SK-MEL-5 (cell line): ENCODE measurements at places on chromosomes 13 and 19.

- no peak for DNase-seq
These were observed 112.9 kb upstream of the CACNA1A start for GRCh38 chr19:13619203-13619632.

DNA sequence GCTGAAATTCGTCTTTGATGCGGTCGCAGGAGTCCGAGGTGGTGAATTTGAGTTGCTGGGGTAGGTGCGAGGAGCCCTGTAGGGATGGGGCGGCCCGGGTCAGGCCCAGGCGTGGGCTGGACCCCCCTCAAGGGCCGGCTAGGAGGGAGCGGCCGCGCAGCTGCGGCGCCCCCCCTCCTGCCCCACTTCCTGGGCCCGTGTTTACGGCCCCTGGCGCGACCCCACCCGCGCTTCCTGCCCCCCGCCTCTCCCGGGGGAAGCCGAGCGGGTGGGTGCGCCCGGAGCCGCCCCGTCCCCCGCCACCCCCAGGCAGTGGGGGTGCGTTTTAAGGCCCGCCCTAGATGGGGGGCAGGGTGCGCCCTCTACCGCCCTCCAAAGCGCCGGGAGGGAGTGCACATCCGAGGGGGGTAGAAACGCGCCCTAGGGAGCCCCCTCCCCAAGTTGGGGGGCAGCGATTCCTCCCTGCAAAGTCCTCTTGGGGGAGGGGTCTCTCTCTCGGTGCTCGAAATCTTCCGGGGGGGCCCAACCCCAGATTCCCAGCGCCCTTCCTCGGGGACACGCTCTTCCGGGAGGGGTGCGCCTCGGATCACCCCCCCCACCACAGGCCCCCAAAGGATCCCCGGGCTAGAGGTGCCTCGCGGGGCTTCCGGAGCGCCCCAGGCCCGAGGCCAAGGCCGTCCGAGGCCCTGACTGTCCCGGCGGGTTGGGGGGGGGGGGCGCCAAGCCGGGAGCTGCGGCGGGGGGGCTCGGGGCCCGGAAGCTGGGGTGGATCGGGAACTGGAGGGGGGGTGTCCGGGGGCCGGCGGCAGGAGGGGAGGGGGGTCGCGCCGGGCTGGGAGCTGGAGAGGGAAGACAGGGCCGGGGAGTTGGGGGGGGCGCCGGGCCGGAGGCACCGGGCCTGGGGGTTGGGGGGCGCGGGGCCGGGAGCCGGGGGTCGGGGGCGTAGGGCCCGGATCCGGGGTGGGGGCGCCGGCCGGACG is 823 bp downstream of the TLE5 start:
- DNase-seq: no peak

GRCh38 chr13:101554420-101555125 is 102.1 kb downstream of the ITGBL1 start:
- DNase-seq: no peak

GRCh38 chr13:111066544-111066943 is 48.6 kb upstream of the ARHGEF7 start:
- no peak for DNase-seq

DNA sequence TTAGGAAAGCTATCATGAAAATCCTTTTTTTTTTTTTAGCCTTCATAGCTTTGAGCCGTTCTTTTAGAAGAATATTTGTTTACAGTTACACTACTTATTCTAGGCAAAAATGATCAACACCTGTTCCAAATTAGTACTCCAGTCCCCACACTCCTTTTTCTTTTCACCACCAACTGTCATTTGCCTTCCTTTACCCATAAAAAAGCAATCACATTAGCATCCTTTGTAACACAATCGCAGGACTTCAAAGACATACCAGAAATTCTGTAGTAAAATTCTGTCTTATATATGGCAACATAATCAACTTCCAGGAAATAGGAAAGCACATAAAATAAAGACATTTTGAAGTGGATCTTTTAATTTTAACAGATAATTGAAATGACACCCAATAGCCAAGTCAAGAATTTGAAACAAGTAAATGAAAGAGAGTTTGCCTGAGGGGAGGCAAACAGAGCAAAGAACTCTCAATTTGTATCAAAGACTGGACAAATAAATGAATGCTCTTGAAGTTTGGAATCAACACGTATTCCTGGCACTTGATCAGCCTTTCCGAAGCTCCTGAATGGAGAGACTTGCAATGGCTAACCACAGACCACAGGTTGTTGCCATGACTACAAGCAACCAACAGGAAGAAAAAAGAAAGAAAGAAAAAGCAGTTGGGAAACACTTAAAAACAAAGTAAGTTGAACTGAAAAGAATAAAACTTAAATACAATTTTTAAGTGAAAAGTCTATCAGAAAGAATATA is 206.8 kb downstream of the PCDH9 start:
- DNase-seq: peak; percentile 65

DNA sequence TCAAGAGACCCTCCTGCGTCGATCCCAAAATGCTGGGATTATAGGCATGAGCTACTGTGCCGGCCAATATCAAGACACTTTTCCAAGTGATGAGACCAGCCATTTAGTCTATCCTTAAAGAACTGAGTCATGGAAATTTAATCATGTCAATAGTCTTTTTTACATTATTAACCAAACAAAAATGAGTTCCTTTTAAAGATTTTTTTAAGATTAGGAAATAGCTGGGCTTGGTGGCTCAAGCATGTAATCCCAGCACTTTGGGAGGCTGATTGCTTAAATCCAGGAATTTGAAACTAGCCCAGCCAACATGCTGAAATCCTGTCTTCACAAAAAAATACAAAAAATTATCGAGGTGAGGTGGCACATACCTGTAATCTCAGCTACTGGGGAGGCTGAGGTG is 16.7 kb upstream of the ZNF564 start:
- no peak for DNase-seq

DNA sequence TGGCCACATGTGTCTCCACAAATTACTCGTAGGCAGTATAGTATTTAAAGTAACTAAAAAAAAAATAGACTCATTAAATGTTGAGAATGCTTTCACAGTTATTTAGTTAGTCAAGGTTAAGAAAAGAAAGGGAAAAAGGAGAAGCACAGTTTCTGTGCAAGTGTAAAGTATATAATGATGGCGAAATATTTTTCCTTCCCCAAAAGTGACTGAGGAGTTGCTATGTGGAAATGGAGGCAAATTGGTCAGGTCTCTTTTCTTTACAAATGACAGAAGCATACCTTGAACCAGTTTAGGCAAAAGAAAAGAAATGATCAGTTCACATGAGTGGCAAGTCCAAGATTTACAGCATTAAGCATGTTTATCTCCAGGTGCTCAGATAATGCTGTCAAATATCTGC is 18.0 kb downstream of the CSNK1A1L start:
- DNase-seq: no peak

DNA sequence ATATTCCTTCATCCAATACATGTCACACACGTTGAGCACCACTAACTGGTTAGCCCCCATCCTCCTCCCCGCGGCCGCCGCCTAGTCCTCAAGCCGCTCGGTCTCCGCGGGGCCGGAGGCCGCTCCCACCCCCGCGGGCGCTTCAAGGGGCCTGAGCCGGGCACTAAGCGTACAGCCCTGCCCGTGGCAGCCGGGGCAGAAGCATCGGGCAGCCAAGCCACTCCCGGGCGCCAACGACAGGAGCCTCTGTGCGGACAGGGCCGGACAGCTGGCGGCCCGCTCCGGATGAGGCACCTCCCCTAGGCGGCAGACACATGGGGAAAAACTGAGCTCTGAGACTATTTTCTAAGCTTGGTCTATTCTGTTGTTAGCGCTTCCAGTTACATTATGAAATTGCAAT is 2.8 kb upstream of the ZNF543 start:
- DNase-seq: no peak

GRCh38 chr13:95745752-95746151 is 68.8 kb downstream of the DNAJC3 start:
- peak; percentile 29 for DNase-seq

- no peak for DNase-seq
These were observed 350.1 kb downstream of the LIG4 start for GRCh38 chr13:107865318-107865575.

DNA sequence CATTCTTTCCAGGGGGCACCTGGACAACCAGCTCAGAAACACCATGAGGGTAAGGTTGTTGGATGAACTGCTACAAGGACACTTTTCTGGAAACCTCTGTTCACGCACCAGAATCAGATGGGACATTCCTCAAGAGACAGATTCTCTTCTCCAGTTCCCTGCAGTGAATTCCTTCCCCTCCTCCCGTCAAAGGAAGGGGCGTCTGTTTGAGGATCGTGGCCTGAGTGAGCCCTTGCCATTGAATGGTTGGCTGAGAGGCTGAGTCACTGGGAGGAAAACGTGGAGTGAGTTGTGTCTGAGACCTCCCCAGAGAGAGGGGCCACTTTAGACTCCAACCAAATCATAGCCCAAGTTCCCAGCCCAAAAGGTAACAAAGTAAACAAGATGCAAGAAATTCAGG is 79.4 kb upstream of the ZNF507 start:
- no peak for DNase-seq

- no peak for DNase-seq
These were observed 471.7 kb downstream of the EFNB2 start for GRCh38 chr13:106063591-106064313.

DNA sequence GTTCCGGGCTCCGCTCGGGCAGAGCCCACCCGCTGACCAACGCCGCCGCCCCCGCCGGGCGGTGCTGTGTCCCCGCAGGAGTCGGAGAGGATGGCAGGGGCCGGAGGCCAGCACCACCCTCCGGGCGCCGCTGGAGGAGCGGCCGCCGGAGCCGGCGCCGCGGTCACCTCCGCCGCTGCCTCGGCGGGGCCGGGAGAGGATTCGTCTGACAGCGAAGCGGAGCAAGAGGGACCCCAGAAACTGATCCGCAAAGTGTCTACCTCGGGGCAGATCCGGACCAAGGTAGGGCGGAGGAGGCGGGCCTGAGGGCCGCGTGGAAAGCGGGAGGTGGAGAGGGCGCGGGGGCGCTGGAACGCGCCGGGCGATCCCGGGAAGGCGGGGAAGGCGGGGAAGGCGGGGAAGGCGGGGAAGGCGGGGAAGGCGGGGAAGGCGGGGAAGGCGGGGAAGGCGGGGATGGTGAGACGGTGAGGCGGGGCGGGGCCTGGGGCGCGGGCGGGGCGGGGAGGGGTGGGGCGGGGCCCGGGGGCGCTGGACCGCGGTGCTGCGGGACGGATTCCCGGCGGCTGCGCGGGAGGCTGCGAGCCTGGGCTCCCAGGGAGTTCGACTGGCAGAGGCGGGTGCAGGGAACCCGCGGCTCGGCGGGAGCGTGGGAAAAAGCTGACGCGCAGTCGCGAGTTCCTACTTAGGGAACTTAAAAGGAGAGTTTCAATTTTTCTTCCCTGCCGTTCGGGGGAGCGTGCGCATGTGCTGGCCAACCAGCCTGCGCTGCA is 421 bp downstream of the DGKH start:
- DNase-seq: peak; percentile 65

DNA sequence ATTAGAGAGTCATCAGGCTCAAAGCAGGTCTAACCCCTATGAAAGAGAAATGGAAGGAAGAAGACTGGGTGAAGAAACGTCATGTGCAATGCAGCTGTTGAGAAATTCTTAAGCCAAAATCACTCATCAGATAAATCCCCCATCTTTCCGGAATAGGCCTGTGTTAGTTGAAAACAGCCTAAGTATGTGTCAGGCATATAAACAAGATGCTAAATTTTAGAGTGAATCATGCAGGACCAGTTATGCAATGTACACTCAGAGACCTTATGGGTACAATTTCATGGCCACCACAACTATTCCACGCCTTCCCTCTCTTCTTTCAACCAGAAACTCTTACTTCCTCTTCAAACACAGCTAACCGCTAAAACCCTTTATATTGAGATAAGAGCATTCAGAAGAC is 717.7 kb upstream of the ATXN8OS start:
- no peak for DNase-seq

GRCh38 chr19:44367024-44367423 is 10.5 kb upstream of the ZNF112 start:
- peak; percentile 22 for DNase-seq

DNA sequence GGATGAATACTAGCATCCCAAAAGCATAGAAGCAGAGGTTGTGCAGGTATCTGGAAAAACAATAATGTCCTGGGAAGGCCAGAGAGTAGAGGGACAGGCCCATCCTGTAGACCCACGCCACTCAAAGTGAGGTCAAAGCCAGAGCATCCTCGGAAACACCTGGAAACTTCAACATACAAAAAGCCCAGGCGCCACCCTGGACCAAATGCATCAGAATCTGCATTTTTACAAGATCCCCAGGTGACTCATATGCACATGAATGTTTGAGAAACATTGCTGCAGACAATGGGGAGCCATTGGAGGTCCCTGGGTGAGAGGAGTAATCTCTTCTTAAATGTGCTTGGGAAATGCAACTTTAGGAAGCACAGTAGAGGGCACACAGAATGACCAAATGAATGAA is 684.1 kb downstream of the DIAPH3 start:
- no peak for DNase-seq

- DNase-seq: no peak
These were observed 266.1 kb downstream of the LHFPL6 start for GRCh38 chr13:39336937-39337336.

DNA sequence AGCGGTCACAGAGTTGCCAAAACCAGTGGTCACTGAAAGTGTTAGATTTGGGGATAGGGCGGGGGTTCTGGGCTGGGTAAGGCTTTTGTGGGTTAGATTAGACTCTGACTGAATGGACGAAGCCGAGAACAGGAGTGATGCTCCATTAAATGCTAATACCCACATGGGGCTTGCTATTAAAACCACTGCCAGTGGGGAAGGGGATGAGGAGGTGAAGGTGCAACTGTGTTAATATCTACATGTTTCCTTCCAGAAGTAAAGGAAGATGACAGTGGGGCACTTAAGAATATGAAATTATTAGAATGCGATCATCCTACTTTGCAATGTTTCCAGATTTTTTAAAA is 573 bp upstream of the ZNF614 start:
- DNase-seq: no peak

DNA sequence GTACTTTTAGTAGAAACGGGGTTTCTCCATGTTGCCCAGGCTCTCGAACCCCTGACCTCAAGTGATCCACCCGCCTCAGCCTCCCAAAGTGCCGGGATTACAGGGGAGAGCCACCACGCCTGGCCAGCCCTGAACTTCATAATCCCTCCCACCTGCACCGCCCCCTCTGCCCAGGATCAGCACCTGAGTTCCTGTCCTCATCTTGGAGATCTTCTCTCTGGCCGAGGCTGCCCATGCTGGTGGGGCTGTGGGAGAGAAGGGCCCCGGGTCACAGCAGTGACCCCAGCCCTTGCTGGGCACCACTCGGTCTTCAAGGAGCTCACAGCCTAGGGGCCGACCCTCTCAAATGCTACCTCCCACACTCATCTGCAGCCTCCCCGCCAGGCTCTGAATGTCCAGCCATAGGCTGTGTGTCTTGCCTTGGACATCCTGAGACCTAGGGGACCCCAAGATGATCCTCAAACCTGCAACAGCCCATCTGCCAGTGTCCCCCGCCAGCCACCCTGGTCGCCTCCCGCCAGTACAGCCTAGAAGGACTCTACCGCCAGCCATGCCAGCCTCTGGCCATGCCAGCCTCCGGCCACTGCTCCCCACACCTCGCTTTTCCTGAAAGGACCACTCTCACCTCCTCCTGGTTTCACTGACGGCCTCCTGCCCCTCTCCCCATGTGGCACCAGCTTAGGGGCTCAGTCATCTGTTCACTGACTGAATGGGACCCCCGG is 1.5 kb downstream of the ATP8B3 start:
- no peak for DNase-seq

- no peak for DNase-seq
These were observed 1098.5 kb downstream of the EFNB2 start for GRCh38 chr13:105436943-105437342.
